HepG2 (cell line): ENCODE measurements at places on chromosomes 5 and 9. TPM values are rescaled to one million over a fixed set of nuclear protein-coding genes. Genes with fewer than 3 reads are reported as not detected.

The RNF183 gene
- 6.5 and 7.3 TPM in 2 replicates for polyA plus RNA-seq

The PTGER4 gene
- 0.01 and 0.03 TPM in 2 replicates for polyA plus RNA-seq

The GCNT1 gene
- 1.7 and 2.1 TPM in 2 replicates for polyA plus RNA-seq

The GRIA1 gene
- polyA plus RNA-seq = not detected in 2 replicates

The C9orf153 gene
- 0.17 and 0.25 TPM in 2 replicates for polyA plus RNA-seq

The PCDHGB3 gene
- 0.44 and 0.67 TPM in 2 replicates for polyA plus RNA-seq

The SIGMAR1 gene
- 38.9 and 45.9 TPM in 2 replicates for polyA plus RNA-seq

The FOXD4 gene
- 0.15 and 0.21 TPM in 2 replicates for polyA plus RNA-seq

The LCN1 gene
- polyA plus RNA-seq = not detected in 2 replicates

The CRHBP gene
- polyA plus RNA-seq = not detected in 2 replicates

The CCL21 gene
- not detected in 2 replicates for polyA plus RNA-seq

The MPDZ gene
- 12.1 and 12.4 TPM in 2 replicates for polyA plus RNA-seq

The MCC gene
- polyA plus RNA-seq = 0.55 and 1.0 TPM in 2 replicates

The HTR4 gene
- not detected in 2 replicates for polyA plus RNA-seq

The PCDHB13 gene
- 0.57 and 0.63 TPM in 2 replicates for polyA plus RNA-seq

The ADGRD2 gene
- polyA plus RNA-seq = not detected in 2 replicates

The RAB3C gene
- 0.05 TPM in 1 of 2 replicates, not detected in the other for polyA plus RNA-seq

The CLIC3 gene
- polyA plus RNA-seq = 1.5 and 1.6 TPM in 2 replicates

The SPINK13 gene
- polyA plus RNA-seq = not detected in 2 replicates

The SMAD5 gene
- polyA plus RNA-seq = 27.2 and 30.0 TPM in 2 replicates

The SLC1A1 gene
- polyA plus RNA-seq = not detected in 2 replicates

The FOXD4L5 gene
- 0.10 and 0.20 TPM in 2 replicates for polyA plus RNA-seq

The PTGDS gene
- 0.31 and 0.50 TPM in 2 replicates for polyA plus RNA-seq

The IFNA2 gene
- polyA plus RNA-seq = not detected in 2 replicates

The CCDC152 gene
- polyA plus RNA-seq = 0.36 and 0.37 TPM in 2 replicates

The FLT4 gene
- not detected in 2 replicates for polyA plus RNA-seq

The VDAC1 gene
- 112 and 119 TPM in 2 replicates for polyA plus RNA-seq

The MORN5 gene
- not detected in 2 replicates for polyA plus RNA-seq

The LTC4S gene
- not detected in 2 replicates for polyA plus RNA-seq

The TLE4 gene
- polyA plus RNA-seq = 2.3 and 2.9 TPM in 2 replicates

The GABRA1 gene
- polyA plus RNA-seq = not detected in 2 replicates

The HACD4 gene
- not detected in 2 replicates for polyA plus RNA-seq

The OTP gene
- polyA plus RNA-seq = not detected in 2 replicates

The BARHL1 gene
- not detected in 2 replicates for polyA plus RNA-seq

The CNTNAP3B gene
- 7.6 and 11.9 TPM in 2 replicates for polyA plus RNA-seq

The GNA14 gene
- not detected in 2 replicates for polyA plus RNA-seq

The PIP5KL1 gene
- polyA plus RNA-seq = 0.44 and 0.49 TPM in 2 replicates

The ANKRD34B gene
- polyA plus RNA-seq = 0.01 TPM in 1 of 2 replicates, not detected in the other
